ENCODE measurements at places on chromosomes 13 and 19. TPM values are rescaled to one million over a fixed set of nuclear protein-coding genes. Genes with fewer than 3 reads are reported as not detected.

DNA sequence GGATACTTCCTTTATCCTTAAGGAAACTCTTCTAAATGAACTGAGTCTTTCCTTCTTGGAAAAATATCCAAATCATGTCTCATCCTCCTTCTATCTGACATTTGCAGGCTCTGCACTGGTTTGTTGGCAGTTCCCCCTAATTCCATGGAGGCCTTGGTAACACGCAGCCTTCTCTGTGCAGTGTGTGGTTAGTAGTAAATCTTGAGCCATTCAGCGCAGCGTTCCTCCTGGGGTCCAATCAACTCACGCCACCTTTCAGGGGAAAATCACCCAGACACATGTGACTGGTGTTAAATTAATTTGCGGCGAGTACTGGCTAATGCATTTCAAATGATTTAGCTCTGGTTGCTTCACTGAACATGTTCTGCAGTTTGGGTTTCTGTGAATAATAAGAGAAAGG lies 21.0 kb upstream of the CBY2 start:
- no peak for DNase-seq

GRCh38 chr13:102400675-102401145 lies 1.1 kb downstream of the FGF14 start:
- DNase-seq = peak; percentile 27

- DNase-seq = peak; percentile 58
Observed at GRCh38 chr19:52786078-52786463, 520 bp downstream of the ZNF600 start.

- no peak for DNase-seq
Observed at GRCh38 chr13:39455521-39456175, 147.3 kb downstream of the LHFPL6 start.

GRCh38 chr13:26653842-26654241 lies 96.4 kb downstream of the WASF3 start:
- DNase-seq = no peak

- no peak for DNase-seq
Observed at GRCh38 chr13:35643625-35644024, 167.1 kb upstream of the MAB21L1 start.

DNA sequence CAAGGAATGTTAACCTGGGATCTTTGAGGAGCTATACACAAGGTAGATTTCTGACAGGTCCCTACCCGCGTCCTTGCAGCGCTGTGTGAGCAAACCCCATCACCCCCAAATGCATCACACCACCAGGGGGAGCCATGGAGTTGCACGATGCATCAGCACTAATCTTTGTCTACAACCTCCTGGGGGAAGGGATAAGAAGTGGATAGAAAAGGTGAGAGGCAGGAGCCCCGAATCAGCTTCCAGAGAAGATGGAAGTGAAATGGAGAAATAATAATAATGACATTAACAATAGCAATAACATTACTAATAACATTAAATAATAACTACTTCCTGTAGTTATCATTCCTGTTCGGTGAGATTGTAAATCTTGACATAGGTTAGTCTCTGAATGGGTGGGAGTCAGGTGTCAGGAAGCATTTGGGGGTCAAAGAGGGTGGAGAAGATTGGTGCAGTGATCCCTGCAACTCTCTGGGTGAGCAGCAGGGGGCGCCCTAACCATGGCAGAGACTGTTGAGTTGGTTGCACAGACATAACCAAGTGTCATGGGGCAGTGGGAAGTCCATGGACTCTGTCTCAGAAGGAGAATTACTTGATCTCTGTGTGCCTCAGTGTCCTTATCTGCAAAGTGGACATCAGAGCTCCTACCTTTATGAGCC lies 16.5 kb downstream of the SIGLEC7 start:
- DNase-seq = no peak

The GFY gene
- total RNA-seq = not detected

The TDRD12 gene
- total RNA-seq = 0.06 TPM

The PGLYRP2 gene
- total RNA-seq = not detected

The ZNF530 gene
- total RNA-seq = 0.95 TPM

DNA sequence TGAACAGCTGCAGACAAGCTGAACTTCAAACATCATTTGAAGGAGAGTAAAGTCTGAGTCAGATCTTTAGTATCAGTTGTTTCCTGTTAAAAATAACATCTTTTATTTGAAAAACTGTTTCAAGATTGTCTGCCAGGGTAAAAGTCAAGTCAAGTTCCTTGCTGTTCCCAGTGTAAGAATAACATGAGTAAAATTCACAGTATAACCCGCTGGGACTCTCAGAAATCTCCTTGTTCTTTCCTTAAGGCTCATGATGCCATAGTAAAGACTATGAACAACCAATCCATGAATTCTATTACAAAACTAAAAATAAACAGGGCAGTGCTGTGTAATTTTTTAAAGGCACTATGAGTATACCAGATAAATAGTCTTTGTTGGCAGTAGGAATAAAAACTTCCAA lies 112.9 kb downstream of the IRS2 start:
- DNase-seq = no peak

The IGSF23 gene
- 1.3 TPM for total RNA-seq

The SWSAP1 gene
- 1.4 TPM for total RNA-seq

DNA sequence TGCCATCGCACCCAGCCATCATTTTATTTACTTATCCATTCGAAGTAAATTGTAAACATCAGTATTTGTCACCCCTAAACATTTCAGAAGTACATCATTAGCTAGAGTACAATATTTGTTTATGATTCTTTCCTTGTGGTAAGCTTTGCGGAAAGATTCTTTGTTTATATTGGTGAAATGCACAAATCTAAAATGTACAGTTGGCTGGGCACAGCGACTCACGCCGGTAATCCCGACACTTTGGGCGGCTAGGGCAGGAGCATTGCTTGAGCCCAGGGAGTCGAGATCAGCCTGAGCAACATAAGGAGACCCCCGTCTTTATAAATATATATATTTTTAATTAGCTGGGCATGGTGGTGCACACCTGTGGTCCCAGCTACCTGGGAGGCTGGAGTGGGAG lies 10.1 kb downstream of the LGALS7B start:
- DNase-seq = no peak

The FBXL3 gene
- total RNA-seq = 13.3 TPM

The GAS6 gene
- total RNA-seq = 24.3 TPM

- no peak for DNase-seq
Observed at GRCh38 chr13:77239312-77239711, 87.6 kb downstream of the MYCBP2 start.

The FCAR gene
- total RNA-seq = not detected

DNA sequence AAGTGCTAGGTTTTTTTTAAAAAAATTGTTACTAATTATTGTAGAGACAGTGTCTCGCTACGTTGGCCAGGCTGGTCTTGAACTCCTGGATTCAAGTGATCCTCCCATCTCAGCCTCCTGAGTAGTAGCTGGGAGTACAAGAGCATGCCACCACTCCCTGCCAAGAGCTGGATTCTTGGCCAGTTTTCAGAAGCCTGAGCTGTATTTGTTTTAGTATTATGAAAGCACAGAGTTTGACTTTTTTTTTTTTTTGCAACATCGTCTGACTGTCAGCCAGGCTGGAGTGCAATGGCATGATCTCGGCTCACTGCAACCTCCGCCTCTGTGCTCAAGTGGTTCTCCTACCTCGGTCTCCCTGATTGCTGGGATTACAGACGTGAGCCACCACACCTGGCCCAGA lies 7.0 kb downstream of the ARMC6 start:
- peak; percentile 85 for DNase-seq

The CYSLTR2 gene
- 0.06 TPM for total RNA-seq

DNA sequence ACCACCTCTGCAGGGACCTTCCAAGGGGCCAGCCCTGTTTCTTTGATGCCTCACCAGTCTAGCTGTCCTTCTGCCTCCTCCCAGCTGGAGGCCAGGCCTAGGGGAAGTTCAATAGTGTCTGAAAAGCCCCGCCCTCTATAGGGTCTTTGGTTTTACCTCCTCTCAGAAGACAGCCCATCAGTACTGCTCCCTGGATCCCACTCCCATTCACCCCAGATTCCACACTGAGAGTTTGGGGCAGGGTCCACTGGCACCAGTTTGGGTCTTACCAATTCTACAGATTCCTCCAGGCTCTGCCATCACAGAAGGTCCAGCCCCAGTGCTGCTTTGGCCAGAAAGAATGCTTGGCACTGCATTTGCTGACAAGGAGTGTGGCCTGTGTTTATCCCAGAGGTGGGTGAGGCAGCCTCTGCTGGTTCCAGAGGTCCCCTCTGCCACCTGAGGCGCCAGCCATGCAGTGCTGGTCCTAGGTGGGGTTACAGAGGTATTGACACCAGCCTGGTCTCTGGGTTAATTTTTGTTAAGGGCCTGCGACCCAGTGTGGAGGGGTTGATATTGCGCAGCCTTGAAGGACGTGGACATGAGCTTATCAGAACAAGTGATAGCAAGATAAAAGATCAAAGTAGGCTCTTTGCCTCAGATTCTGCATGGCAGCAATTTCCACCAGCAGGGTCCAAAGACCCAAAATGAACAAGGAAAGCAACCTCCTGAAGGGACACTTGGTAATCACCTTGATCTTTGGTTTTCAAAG lies 41.4 kb upstream of the IGSF23 start:
- DNase-seq = no peak

- no peak for DNase-seq
Observed at GRCh38 chr13:26036383-26036782, 15.4 kb downstream of the SHISA2 start.

GRCh38 chr19:2038284-2039088 lies 12.6 kb downstream of the MKNK2 start:
- peak; percentile 58 for DNase-seq

- DNase-seq = peak; percentile 67
Observed at GRCh38 chr19:3931041-3931440, 1.8 kb upstream of the NMRK2 start.

DNA sequence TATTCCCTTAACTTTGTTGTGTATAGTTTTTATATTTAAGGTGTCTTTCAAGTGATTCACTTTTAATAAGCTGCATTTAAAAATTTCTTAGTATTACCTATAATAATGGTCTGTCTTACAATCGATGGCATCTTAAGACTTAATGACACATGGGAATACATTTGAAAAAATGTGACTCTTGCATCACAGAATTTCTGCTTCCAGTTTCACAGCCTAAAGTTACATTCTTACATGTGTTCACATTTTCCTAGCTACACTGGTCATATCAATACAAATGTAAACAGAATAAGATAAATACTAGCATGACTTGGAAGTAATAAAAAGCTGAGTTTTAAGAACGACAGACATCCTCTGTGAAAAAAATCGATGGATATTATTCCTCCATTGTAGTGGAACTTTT lies 1597.1 kb upstream of the MIR17HG start:
- no peak for DNase-seq

- no peak for DNase-seq
Observed at GRCh38 chr19:16928916-16929315, 40.1 kb downstream of the F2RL3 start.

DNA sequence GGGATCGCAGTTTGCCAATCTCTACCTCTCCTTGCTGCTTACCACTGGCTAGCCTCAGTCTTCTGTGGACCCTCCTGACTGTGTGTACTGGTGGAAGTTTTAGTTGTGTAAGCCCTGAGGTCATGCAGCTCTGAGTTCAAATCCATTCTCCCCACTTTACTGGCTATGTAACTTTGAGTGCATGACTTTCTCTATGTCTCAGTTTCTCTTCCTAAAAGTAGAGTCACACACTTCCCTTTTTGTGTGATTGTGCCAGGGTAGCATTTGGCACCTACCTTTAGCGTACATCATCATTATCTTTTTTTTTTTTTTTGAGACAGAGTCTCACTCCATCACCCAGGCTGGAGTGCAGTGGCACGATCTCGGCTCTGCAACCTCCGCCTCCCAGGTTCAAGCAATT lies 70.3 kb downstream of the MAP4K1 start:
- no peak for DNase-seq

The KIR2DL4 gene
- total RNA-seq = not detected

The GIPR gene
- total RNA-seq = 10.1 TPM

DNA sequence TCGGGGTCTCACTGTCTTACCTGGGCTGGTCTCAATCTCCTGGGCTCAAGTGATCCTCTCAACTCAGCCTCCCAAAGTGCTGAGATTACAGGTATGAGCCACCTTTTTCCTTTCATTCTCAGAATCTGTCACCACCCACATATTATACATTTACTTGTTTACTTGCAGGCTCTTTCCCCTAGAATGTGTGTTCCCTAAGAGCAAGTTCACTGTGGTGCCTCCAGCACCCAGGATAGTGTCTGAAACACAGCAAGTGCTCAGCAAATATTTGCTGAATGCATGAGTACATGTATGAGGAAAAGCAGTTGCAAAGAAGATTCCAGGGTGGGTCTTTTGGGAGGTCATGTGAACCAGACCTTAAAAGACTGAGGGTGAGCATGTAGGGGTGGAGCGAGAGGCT lies 96.8 kb downstream of the RGCC start:
- no peak for DNase-seq

DNA sequence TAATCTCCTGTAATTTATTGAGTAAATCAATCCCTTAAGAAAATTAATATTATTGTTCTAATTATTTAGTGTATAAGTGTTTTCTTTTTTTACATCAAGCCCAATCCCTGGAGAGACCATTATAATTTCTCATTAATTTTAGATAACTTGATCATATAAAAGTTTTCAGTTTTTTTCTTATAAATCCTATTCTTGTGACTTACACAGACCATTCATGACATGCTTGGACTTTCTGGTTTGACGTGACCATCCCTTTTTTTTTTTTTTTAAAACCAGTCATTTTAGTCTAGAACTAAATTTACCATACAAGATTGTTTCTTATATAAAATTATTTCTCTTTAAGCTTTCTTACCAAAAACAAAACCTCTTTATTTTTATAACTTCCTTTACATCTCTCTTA lies 5.4 kb upstream of the MTRF1 start:
- DNase-seq = no peak

The CEACAM7 gene
- total RNA-seq = 4.2 TPM

The EFNA2 gene
- total RNA-seq = 0.22 TPM

- DNase-seq = no peak
Observed at GRCh38 chr13:74920920-74921319, 561.0 kb downstream of the TBC1D4 start.

The ICAM5 gene
- 0.22 TPM for total RNA-seq

- no peak for DNase-seq
Observed at GRCh38 chr19:4385291-4386040, 14.9 kb downstream of the SH3GL1 start.

GRCh38 chr19:29013325-29013724 lies 199.6 kb downstream of the UQCRFS1 start:
- DNase-seq = no peak

DNA sequence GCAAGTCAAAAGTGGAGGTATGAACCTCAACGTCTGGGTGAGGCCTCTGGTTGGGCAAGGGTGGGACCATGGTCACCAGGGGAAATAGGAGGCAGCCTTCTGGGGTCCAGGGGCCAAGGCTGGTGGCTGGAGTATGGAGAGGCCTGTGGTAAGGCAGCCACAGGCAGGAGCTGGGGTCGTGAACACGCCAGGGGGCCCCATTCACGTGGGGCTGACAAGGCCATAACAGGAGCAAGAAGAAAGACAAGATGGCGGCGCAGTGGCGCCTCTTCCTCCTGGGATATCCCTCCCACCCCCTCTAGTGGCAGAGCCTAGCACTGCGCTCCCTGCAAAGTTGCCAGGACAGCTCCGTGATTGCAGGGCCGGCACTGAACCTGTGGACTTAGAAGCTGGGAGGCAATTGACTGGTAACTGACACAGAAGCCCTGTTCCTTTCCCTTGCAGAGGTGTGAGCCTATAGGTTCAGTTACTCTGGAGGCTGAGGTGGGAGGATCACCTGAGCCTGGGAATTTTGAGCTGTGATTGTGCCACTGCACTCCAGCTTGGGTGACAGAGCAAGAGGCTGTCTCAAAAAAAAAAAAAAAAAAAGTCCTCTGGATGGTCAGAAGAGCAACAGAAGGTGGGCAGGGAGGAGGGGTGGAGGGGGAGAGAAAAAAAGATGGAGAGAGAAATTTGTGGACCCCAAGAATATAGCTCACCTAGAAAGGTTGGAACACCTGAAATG lies 19.7 kb upstream of the EDDM13 start:
- peak; percentile 82 for DNase-seq

GRCh38 chr13:109436841-109437240 lies 349.5 kb downstream of the IRS2 start:
- DNase-seq = no peak
